Activated CD8-positive, alpha-beta memory T cell treated with anti-CD3 and anti-CD28 coated beads, Interleukin-2, amount 10 ng/mL, durations not matched to agents 7 days and 5 days (primary cell): ENCODE measurements at places on chromosomes 16 and 17. TPM values are rescaled to one million over a fixed set of nuclear protein-coding genes. Genes with fewer than 3 reads are reported as not detected.

GRCh38 chr16:67158637-67159600 lies 790 bp downstream of the TRADD start:
- peak; percentile 93 for DNase-seq

GRCh38 chr17:32341141-32341856 lies 674 bp downstream of the C17orf75 start:
- DNase-seq = peak; percentile 78

DNA sequence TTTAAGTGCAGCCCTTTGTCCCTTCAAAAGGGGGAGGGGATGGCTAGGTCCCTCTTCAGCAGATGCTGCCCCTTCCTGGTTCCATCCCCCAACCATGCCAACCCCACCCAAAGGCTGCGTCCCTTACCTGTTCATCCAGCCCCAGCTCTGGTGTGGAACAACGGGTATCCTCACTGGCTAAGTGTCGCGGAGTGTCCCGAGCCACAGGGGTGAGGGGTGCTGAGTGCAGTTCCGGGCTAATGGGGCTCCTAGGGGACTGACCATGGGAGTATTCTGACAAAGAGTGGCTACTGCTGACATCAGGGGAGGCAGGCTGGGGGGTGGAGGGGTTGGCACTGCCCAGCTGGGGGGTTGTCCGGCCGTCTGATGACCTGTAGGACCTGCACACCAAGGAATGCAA lies 32.9 kb downstream of the STH start:
- DNase-seq = no peak

DNA sequence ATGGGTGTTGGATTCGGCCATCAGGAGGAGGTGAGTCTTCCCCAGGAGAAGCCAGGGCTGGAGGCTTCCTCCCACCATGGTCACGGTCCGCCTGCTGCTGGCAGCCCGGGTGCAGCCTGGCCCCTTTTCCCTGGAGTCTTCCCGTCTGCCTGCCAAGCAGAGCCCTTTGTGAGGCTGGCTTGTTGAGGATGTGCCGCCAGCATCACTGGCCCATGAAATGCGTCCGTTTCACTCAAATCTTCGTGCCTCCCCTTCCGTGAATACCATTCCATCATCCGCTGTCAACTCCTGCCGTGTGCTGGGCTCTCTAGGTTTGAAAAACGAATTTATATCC lies 9.6 kb downstream of the VPS4A start:
- DNase-seq = no peak

DNA sequence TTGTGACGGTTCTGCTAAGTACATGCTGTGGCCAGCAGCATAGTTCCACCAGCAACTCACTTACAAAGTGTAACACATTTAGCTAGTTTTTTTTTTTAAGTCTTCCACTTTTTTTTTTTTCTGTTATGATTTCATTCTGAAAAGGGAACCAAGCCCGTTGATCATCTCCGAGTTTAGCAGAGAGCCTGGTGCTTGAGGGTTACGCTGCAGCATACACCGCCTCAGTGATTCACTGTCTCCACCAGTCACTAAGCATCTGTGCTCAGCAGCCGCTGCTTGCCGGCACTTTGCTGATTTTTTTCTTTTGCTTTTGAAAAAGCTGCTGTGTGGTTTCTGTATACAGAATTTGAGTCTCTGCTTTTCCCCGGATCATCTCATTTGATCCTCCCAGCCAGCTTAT lies 194.5 kb upstream of the CDH13 start:
- DNase-seq = no peak

DNA sequence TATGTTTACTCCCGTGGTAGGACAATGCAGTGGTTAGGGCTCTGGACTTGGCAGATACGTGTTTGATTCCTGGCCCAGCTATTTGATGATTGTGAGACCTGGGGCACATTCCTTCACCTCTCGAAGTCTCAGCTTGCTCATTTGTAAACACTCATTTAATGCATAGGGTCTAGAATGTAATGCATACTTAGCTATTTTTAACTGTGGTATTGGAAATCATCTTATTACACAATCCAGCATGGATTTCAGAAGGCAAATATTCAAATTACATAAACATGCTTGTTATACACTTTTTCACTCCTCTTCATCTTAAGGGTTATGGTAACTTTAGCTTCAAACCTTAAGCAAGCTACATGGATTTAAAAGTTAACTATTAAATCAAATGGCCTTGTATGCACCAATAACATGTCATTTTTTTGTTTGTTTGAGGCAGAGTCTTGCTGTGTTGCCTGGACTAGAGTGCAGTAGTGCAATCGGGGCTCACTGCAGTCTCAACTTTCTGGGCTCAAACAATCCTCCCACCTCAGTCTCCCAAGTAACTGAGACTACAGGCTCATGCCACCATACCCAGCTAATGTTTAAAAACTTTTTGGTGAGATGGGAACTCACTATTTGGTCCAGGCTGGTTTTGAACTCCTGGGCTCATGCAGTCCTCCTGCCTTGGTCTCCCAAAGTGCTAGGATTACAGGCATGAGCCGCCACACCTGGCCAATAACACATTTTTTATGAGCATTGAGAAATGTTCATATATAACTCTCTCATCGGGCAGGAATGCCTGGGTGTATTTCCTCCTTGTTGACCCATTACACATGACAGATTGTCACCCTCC lies 52.5 kb downstream of the VAT1L start:
- DNase-seq = no peak

SOCS1 gene
- 158 TPM for total RNA-seq

ST6GALNAC1 gene
- total RNA-seq = not detected

NDE1 gene
- 127 TPM for total RNA-seq

CLEC16A gene
- 55.9 TPM for total RNA-seq
